Erythroblast (primary cell): ENCODE measurements at places on chromosomes 4 and X.

DNA sequence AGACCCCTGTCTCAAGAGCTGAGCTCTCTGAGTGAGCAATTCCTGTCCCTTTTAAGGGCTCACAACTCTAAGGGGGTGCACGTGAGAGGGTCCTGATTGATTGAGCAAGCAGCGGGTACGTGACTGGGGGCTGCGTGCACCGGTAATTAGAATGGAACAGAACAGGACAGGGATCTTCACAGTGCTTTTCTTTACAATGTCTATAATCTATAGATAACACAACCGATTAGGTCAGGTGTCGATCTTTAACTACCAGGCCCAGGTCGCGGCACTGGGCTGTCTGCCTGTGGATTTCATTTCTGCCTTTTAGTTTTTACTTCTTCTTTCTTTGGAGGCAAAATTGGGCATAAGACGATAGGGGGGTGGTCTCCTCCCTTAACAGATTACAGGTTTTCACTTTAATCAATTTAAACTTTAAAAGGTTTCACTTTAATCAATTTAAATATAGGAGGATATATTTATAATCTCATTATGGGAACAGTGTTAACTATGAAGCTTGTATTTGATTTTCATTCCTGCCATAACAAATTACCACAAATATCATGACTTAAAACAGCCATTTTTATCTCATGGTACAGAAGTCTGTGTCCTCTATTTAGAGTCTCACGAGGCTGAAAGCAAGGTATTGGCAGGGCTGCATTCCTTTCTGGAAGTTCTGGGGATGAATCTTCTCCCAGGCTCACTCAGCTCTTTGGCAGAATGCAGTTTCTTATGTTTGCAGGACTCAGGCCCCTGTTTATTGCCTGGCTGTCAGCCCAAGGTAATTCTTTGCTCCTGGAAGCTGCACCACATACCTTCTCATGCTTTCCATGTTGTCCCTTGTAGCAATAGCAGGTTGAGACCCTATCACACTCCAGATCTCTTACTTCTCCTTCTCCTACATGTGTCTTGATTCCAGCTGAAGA is 5.2 kb downstream of the SPATA4 start:
- DNase-seq: no peak

GRCh38 chr4:116590648-116591047 is 494.7 kb downstream of the TRAM1L1 start:
- DNase-seq: no peak

DNA sequence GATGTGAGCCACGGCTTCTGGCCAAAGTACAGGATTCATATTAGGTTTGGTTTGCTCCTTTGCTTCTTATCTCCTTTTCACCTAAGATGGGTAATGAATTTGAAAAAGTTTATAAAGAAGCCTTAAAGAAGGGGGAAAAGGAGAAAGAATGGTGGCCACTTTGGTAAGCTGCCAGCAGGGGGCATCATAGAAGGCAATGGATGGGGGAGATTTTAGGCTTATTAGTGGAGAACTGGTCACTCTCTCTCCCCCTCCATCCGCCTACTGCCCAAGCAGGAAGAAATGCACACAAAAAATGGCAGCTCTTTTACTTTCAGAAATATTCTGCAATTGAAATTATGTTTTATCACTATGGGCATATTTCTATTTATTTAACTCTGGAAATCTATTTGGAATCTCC is 32.0 kb downstream of the SPARCL1 start:
- peak; percentile 6 for DNase-seq

- DNase-seq: no peak
These were observed 145.8 kb upstream of the SPRY1 start for GRCh38 chr4:123250843-123251242.

GRCh38 chr4:57866468-57867171 is 756.4 kb upstream of the IGFBP7 start:
- no peak for DNase-seq

DNA sequence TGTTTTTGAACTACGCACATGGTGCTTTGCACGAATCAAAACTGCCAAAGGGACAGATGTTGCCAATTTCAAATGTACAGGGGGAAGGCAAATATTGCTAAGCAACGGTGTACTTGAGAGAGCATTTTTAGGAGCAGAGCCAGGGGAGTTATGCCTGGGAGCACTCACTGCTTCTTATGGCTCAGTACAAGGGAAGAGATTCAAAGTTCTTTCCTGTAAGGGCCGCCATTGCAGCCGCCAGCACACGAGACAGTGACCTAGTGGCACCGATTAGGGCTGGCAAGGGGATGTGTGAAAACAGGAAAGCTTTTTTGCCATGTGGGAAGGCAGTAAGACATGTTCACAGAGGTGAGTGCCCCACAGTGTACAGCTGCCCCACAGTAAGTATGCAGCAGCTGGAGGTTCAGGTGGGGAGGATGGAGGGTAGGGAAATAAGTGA is 133.8 kb downstream of the AFF1 start:
- DNase-seq: no peak

- no peak for DNase-seq
These were observed 694.4 kb upstream of the FAM241A start for GRCh38 chr4:111450867-111451266.

DNA sequence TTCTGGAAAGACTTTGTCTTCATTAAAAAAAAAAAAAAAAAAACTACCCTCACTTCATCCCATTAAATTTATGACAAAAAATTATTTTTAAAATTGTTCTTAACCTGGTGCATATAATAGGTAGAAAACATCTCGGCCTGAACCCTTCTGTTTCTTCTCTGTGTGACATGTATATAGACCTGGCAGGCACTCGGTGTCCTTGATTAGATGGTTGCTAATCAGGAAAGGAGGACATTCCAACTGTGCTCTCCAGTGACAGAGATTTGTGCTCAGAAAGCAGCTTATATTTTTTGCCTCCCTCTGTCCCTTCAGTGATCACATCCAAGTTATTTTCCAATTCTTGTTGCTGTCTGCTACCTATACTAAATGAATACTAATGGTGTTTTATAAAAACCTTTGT is 355.6 kb downstream of the CBLL2 start:
- no peak for DNase-seq

DNA sequence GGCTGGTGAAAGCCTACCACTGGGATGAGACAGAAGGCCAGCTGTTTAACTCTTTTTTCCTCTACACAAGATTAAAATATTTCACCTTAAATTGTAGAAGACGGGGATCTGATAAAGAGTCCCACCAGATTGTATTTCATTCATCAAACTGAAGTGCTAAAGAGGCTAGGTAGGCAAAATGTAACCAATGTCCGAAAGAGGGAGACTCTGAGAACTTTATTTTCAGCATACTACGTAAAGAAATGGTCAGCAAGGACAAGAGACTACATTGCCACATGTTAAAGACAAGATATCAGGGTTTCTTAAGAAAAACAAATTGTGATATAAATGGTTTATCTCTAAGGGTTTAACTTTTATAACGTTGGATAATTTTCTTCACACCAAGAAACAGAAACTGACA is 71.6 kb upstream of the INPP4B start:
- no peak for DNase-seq

- no peak for DNase-seq
These were observed 22.0 kb downstream of the PPEF2 start for GRCh38 chr4:75880278-75880677.

DNA sequence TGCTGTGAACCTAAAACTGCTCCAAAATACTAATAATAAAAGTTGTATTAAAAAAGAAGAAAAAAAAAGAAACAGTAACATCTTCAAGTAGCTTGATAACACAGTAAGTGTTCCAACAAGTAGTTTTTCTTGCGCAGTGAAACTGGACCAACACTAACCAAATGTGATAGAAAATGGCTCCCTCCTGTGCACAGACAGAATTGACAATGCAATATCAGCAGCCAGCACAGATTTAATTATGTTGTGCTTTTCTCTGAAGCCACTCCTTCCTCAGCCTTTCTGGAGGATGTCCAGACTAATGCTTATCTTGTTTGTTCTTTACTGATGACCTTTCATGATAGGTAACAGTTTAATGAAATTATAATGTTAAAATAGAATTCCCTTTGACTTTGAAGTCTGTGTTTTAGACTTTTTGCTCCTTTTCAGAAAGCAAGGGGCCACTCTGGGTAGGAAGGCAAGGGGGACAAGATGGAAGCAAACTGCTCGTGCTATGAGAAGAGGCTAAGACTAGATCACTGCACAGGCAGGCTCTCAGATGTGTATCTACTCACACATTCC is 147.1 kb upstream of the RPL34 start:
- no peak for DNase-seq

- DNase-seq: no peak
These were observed 5.7 kb downstream of the GUCY1A1 start for GRCh38 chr4:155672342-155672741.

GRCh38 chr4:6962211-6963041 is 52.8 kb downstream of the TBC1D14 start:
- DNase-seq: no peak

GRCh38 chrX:118522230-118522926 is 26.8 kb downstream of the DOCK11 start:
- no peak for DNase-seq

- no peak for DNase-seq
These were observed 13.3 kb upstream of the DYNLT3 start for GRCh38 chrX:37860721-37861120.

GRCh38 chr4:23068287-23068686 is 375.6 kb downstream of the GBA3 start:
- DNase-seq: no peak

DNA sequence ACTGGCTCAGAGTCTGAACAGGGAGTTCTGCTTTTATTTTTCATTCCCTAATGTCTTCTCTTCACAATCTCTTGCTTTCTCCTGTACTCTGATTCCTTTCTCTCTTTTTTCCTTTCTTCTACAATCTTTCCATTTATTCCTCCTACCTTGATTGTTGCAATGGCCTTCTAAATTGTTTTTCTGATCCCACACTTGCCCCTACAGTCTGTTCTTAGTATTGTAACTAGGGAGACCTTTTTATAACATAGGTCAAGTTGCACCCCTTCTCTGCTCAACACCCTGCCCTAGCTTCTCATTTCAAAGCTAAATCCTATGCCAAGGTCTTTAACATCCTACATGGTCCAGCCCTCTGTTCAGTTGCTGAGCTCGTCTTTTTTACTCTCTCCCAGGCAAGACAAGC is 277.9 kb downstream of the GBA3 start:
- no peak for DNase-seq

DNA sequence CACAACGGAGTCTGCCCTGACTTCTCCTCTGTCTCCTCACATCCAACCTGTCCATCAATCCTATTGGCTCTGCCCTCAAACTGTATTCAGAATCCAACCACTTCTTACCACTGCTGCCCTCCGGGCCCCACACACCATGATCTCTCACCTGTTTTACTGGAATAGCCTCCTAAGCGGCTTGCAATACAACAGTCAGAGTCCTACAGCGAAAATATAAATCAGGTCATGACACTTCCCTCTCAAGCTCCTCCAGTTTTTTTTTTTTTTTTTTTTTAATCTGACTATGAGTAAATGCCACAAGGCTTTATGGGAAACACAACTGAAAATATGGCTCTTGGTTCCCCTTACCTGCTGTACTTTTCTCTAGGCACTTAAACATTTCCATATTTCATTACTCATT is 42.8 kb downstream of the SHISA3 start:
- no peak for DNase-seq

- no peak for DNase-seq
These were observed 1.2 kb upstream of the AMER1 start for GRCh38 chrX:64206556-64207162.

DNA sequence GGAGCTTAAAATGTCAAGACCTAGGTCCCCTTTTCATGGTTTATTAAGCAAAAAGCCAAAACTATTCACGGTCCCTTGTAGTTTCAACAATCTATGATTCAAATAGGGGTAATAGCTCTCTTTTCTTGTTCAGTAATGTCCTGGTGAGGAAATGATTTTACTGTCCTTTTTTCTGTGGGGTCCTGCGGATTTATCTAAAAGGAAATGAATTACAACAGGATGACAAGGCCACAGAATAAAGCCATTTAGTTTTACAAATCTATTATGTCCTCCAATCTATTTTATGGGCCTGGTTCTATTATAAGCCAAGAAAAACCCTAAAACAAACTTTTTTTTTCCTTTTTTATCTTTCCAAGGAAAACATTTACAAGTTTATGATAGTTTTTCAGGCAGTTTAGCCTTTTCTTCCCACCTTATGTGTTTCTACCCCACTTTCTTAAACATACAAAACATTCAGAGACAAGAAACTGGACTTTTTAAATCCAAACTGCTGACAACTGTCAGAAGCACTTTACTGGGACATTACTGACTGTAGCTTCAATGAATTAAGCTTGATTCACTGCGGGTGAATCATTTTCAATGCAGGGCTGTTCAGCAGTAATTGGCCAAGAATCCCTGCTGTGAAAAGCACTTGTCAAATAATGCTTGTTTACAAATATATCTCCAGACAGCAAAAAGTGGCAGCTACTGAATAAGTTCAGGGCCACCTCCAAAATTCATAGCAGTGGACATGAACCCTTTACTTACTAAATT is 4.3 kb downstream of the EPHA5 start:
- DNase-seq: no peak

DNA sequence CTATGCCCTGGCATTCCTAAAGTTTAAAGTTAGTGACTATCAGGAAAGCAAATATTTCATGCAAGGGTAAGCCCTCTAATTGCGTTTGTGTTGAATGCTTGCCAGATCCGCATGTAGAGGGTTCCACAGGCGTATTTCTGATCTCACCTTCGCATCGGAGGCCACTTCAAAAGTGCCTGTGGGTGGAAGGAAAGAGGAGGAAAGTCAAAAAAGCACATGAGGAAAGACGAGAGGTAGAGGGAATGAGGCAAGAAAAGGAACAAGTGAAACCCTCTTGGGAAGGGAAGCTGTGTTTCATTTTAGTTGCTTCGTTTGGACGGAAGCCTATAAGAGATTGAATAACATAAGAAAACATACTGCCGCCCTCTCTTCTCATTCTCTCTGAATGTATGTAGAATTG is 628.8 kb downstream of the SPRY1 start:
- DNase-seq: no peak

GRCh38 chr4:5865896-5866599 is 26.8 kb downstream of the CRMP1 start:
- no peak for DNase-seq

DNA sequence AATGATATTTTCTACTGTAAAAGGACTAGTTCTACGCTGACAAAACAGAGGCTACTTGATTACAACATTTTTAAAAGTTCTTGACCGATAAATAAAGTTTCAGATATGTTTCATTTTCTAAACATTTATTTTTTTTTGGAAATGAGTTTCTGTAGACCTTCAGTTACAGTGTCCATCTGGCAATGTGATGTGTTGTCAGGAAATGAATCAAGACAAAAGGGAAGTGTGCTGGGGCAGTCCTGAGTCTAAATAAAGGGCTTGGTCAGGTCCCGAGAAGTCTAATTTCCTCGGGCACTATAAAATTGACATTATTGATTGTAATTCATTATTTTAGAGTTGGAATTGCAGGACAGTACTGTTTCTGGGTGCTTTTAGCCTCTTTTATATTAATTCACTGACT is 57.0 kb upstream of the FTHL17 start:
- no peak for DNase-seq
